Aortic smooth muscle cell (primary cell): ENCODE measurements at places on chromosomes 7 and 10. TPM values are rescaled to one million over a fixed set of nuclear protein-coding genes. Genes with fewer than 3 reads are reported as not detected.

ARHGEF35 gene
- total RNA-seq: 2.0 and 3.0 TPM in 2 replicates

STOX1 gene
- total RNA-seq: under 0.01 and 0.06 TPM in 2 replicates

GCK gene
- 0.25 and 0.26 TPM in 2 replicates for total RNA-seq

DHTKD1 gene
- 21.1 and 22.6 TPM in 2 replicates for total RNA-seq

ZPBP gene
- total RNA-seq: not detected in 2 replicates

MUC3A gene
- not detected in 2 replicates for total RNA-seq
